ENCODE measurements at places on chromosomes 7 and 10.

DNA sequence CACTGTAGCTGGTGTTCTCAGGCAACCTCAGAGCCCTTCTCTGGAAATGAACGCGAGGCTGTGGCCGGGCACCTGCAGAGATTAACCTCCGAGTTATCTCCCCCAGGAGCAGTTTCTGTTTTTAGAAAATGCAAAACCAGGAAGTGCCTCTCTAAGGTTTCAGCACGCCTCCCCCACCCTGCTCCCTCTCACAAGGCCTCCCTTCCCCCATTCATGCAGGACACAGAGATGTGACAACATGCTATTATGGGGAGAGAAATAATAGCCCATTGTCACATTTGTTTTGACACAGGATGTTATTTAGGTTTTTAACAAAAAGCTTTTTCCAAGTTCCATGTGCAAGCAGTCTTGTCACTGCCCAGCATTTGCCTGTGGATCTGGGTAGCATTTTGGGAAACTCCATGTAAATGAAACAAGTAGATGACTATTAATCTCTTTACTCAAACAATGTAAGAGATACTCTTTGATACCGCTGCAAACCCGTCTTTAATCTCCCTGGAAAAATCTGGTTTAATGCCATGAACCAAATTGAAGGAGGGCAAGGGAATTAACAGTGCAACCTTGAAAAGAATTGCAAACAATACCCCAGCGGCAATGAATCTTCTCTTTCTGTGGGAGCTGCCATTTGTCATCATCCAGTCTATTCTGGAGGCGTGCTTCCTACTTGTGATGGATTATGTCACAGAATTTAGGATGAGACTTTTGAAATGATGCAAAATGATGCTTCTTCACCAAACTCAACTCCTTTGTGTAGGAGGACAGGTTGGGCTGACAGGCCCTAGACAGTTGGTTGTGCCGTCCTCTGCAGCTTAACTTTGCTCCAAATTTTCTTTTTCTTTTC lies 86.5 kb upstream of the NMT2 start:
- DNase-seq: no peak

GRCh38 chr7:12638851-12639456 lies 48.5 kb upstream of the ARL4A start:
- no peak for DNase-seq

- no peak for DNase-seq
Measured at GRCh38 chr7:463362-463781, 56.3 kb downstream of the PDGFA start.

DNA sequence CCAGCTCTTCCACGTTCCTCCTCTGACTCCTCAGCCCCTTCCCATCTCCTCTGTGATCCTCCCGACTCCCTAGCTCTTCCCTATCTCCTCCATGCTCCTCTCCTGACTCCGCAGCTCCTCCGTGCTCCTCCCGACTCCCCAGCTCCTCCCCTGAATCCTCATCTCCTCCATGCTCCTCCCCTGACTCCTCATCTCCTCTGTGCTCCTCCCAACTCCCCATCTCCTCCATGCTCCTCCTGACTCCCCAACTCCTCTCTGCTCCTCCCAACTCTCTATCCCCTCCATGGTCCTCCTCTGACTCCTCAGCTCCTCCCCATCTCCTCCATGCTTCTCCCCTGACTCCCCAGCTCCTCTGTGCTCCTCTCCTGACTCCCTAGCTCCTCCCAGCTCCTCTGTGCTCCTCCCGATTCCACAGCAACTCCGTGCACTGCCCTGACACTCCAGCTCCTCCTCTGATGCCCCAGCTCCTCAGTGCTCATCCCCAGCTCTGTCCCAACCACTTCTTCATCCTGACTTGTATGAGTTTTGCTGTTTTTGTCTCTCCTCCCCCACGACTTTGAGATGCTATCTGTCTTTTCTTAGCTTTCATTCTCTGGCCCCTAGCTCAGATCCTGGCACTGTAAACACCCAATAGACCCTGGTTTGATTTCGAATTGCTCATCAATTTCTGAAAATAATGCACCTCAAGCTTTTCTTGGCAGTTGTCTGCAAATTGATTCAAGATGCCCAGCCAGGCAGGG lies 38.3 kb downstream of the OAT start:
- no peak for DNase-seq

- DNase-seq: no peak
Measured at GRCh38 chr10:22251751-22252223, 34.0 kb upstream of the EBLN1 start.

DNA sequence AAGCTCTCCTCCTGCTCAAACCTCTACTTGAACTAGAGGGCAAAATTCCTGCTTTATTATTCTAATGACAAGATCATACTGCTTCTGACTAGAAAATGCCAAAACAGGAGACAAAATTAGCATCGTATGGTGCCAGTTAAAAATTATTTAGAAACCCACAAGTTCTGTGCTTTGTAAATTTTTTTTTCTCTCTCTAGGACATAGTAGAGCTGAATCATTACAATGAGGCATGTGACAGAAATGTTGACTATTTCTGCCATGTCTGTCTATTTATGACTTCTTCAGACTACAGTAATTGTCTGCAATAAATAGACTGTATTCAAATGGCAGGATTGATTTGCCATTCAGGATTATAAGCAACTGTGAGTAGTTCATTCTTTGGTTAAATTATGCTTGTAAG lies 335.8 kb downstream of the PRPF18 start:
- no peak for DNase-seq

GRCh38 chr10:97796651-97797050 lies 24.9 kb upstream of the SFRP5 start:
- DNase-seq: no peak

GRCh38 chr7:21543528-21544302 lies 876 bp downstream of the DNAH11 start:
- DNase-seq: no peak

- no peak for DNase-seq
Measured at GRCh38 chr10:24223953-24224352, 15.0 kb downstream of the KIAA1217 start.

- no peak for DNase-seq
Measured at GRCh38 chr10:6347391-6347951, 144.7 kb downstream of the PFKFB3 start.

DNA sequence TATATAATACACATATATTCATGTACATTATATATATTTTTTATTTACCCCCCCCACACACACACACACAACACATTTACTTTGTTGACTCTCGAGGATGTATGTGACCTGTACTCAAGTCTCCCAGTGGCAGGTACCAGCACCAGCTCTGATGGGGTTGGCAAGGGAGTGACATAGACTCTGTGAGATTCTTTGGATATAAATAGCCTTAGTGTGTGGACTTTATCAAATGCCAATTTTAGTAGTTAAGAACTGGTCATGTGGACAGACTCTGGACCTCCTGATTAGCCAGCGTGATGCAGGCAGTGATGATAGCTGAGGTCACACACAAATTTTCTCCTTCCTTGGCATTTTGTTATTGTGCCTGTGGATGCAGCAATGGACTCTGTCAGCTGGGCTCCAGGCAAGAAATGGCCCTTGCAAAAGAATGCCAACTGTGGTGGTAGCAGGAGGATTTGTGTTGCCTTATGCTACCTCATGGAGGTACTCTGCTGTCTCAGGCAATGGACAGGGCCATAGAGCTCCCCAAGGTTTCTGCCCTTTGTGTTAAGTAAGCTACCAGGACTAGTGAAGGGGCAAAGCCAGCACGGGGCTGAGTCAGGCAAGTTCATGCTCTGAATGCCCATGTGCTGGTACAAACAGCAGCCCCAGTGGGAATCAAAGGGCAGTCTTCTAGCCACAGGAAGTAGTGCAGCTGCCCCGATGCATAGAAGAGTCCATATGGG lies 224.6 kb upstream of the ZWINT start:
- no peak for DNase-seq

GRCh38 chr10:78424723-78425122 lies 391.1 kb downstream of the RPS24 start:
- no peak for DNase-seq

DNA sequence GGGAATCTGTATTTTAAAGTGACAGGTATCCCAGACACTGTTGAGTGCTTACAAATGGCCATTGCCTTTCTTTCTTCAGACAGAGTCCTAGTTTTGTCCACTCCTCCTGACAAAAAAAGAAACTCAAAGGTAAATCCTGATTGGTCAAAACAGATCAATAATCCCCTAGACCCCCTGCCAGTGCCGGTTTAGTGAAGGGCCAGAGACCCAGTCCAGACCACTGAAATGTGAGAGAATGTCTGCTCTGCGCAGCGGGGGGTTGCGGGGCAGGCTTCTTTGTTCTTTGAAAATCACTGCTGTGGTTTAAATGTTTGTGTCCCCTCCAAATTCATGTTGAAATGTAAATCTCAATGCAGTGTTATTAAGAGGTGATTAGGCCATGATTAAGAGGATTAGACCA lies 177.7 kb upstream of the GPR26 start:
- no peak for DNase-seq

GRCh38 chr7:47502240-47502877 lies 79.6 kb downstream of the TNS3 start:
- no peak for DNase-seq

DNA sequence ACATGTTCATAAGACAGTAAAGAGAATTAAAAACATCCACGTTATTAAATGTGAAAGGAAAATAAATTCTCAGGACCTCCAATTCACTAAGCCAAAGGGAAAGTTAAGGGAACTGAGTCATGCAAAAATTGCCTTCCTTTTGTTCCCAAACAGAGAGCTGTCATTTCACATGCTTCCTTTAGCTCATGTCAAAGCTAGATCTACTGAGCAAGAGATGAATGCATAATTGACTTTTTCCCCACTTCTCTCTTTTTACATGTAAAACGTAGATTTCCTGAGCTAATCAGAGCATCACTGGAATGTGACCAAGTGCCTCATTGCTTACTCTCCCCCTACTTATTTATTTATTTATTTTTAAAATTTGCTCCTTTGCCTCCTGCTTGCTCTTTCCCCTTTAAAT lies 129.1 kb upstream of the AMPH start:
- no peak for DNase-seq

DNA sequence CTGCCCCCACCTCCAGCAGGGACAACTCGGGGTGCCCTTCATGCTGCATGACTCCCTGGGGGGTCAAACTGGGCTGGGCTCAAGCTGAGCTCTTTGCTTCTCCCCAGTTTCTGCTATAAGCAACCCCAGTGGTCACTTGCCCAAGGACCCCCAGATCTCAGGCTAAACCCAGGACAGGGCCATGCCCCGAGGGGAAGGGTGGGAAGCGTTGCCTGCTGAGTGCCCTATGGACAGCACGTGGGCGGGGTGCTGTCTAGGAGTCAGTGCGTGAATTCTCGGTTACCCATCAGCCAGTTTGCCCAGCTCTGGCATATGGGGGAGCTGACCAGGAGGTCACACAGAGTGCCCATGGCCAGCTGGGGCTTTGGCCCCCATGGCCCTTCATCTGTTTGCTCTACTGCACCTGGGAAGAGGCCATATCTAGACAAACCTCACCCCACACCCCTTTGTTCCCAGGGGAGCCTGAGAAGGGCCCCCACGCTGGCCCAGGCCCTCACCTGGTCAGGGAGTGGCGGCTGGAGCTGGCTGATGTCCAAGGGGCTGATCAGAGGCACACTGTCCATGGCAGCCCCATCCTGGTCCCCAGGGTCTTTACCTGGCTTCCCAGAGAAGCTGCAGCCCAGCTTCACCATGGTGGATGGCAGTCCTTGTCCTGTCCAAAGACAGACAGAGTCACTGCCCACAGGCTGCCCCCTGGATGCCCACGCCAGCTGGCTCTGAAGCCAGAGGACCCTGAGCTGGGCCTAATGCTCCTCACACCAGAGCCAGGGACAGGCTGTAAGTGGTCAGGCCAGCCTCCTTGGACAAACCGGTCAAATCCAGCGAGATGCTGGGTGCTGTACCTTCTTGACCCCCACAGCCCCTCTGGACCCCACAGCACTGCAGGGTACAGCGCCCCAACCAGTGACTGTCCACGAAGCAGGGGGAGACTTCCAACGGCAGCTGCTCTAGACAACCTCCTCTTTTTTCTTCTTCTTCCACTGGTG lies 8.0 kb downstream of the CALY start:
- DNase-seq: no peak

DNA sequence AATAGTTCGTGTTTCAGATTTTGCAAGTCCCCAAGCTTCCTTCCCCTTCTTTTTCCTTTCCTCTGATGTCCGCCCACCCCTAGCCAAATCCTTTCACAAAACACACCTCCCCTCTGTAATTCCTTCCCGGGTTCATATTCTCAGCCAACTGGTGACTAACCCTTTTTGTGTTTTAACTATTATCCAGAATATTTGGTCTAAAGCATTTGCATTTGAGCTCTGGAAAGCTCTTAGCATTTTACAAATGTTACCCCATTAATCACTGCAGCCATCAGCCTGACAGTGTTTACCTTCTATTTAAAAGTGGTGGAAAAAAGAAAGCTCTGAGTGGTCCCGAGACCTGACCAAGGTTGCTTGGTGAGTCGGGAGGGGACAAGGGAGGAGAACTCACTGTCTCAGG lies 139.0 kb downstream of the CREB5 start:
- DNase-seq: no peak

- DNase-seq: no peak
Measured at GRCh38 chr7:116232350-116232749, 22.0 kb downstream of the TES start.

GRCh38 chr10:75672842-75673241 lies 241.4 kb downstream of the LRMDA start:
- no peak for DNase-seq

DNA sequence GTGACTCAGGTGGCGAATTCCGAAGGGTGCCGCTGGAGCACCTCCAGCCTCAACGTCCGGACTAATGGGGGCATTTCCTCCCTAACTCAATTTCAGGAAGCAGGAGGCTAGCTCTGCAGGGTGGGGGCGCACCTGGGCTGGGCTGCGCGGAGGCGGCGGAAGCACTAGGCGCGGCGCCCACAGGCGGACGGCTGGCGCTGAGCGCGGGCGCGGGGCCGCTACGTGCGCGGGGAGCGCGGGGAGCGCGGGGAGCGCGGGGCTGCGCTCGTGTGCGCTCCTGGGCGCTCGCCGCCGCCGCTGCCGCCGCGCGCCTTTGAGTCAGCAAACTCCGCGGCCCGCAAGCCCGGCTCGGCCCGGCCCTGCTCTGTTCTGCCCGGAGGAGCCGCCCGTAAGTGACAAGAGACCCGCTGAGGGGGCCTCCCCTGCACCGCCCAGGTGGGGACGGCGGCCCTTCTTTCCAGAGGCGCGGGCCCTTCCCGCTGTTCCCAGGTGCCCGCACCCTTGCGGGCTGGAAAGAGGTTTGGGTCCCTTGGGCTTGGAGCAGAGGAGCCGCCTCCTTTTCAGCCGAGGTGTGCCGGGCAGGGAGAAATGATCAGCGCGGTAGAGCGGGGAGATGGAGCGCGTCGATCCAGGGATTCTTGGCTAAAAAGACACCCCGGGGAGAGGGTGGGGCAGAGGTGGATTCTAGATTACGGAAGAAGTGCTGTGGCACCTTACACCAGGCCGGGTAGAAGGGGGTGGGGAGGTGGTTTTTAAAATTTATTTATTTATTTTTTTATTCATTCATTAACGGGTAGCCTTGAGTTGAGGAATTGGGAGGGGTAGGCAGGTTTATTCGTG lies at the start of gene SNX10:
Gene SNX10, plus strand, starts transcription at position 164 of the 840 bp plus-strand sequence. CDS start 54,581 bp downstream, outside the sequence.
- no peak for DNase-seq

GRCh38 chr7:120860156-120860555 lies 2.2 kb upstream of the TSPAN12 start:
- DNase-seq: no peak
